ENCODE measurements at places on chromosomes 11 and 22. TPM values are rescaled to one million over a fixed set of nuclear protein-coding genes. Genes with fewer than 3 reads are reported as not detected.

- DNase-seq, result no peak
Measured at GRCh38 chr11:118000067-118000849, 14.1 kb downstream of the IL10RA start.

- DNase-seq, result no peak
Measured at GRCh38 chr22:32620992-32621391, 146.4 kb downstream of the FBXO7 start.

DNA sequence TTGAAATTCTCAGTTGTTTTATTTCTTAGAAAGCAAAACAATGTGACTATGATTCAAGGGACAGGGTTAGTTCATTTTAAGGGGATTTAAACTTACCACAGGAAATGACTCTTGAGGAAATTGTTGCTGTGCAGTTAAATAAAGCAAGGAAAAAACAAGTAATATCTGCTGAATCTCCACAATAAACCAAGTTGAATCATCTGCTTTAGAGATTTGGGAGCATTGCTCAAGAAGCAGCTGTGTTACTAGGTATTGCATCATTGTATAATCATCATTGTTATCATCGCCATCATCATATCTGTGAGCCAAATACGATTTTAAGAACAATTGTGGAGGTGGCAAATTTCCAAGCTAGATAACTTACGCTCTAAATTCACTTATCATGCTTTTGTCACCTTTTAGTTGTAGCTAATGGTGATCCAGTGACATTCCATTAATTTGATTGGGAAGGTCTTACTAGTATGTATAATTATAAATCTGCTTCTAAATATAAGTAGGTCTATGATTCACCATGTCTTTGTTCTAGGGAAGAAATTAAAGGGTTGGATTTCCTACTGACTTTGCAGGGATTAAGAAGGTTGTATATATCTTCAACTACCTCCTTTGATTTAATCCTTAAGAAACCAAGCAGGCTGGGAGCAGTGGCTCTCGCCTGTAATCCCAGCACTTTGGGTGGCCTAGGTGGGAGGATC lies 19.9 kb downstream of the MMP10 start:
- no peak for DNase-seq

- no peak for DNase-seq
Measured at GRCh38 chr11:55852141-55852540, 13.6 kb downstream of the OR5D16 start.

GRCh38 chr22:37166675-37167066 lies 17.0 kb upstream of the IL2RB start:
- DNase-seq, result peak; percentile 59

DNA sequence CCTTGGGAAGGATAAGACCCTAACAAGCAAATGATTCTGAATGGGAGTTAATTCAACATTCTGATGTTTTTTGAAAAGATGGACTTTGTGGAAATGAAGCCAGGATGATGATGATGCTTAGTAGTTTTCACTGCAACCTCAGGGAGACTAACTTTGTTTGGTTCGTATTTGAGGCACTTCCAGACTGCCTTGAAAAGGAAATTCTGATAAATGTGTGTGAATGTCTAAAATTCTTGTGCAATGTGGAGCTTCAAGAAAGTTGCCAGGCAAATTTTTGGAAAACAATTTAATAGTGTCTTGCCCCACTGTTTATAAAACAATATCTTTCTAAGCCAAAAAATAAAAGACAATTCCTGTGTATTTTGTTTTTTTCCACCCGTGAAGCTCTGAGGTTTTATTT lies 11.2 kb upstream of the NAV2 start:
- no peak for DNase-seq

DNA sequence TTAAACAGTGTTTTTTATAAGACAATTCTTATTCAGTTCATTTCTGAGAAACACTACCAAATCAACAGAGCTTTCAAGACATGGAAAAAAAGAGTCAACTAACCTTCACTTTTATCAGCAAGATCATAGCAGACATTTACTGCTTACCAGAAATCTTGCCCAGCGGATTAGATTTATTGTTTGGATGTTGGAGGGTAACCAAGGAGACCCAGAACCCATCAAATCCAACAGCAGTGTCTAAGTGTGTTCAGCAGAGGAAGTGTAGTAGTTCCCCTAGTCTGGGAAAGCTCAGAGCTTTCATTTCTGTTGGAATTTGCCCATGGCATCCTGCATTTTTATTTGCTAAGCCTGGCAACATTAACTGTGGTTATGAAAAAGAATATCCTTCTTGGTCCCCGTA lies 2.4 kb upstream of the PGM2L1 start:
- DNase-seq, result no peak

DNA sequence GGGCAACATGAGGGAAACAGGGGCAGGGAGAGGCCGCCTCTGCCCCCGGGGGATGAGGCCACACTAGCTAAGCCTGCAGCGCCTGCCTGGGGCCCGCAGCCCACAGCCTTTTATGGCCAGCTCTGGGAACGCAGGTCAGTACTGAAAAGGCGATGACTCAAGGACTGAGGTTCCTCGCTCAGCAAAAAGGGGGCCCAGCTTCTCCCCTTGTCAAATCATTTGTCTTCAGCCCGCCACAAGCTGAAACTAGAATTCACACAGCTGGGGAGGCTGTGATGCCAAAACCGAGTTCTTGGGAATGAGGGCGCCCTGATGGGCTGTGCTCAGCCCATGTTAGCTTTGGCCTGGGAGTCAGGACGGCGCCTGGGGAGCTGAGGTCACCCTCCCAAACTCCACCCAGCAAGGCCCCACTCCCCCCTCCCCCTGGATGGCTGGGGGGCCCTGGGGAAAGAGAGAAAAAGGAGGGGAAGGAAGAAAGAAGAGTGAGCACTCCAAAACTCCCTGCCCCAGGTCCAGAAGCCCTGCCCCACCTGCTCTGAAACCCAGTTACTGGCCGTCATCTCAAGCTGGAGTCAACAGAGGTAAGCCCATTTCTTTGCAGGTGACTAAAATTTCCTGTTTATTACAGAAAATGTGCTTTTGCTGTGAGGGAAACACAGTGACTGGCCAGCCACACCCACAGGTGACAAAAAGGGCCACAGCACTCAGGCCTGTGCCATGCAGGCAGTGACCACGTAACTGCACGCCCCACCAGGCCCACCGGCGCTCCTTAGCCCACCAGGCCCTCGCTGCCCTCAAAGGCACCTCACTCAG lies 13.7 kb downstream of the EHD1 start:
- no peak for DNase-seq

- DNase-seq, result no peak
Measured at GRCh38 chr11:43786016-43786415, 94.6 kb upstream of the ALKBH3 start.

- no peak for DNase-seq
Measured at GRCh38 chr11:131036514-131036913, 120.2 kb upstream of the SNX19 start.

GRCh38 chr11:18280438-18281045 lies 14.5 kb downstream of the SAA1 start:
- no peak for DNase-seq

- DNase-seq, result no peak
Measured at GRCh38 chr22:45196926-45197605, 33.3 kb downstream of the NUP50 start.

DNA sequence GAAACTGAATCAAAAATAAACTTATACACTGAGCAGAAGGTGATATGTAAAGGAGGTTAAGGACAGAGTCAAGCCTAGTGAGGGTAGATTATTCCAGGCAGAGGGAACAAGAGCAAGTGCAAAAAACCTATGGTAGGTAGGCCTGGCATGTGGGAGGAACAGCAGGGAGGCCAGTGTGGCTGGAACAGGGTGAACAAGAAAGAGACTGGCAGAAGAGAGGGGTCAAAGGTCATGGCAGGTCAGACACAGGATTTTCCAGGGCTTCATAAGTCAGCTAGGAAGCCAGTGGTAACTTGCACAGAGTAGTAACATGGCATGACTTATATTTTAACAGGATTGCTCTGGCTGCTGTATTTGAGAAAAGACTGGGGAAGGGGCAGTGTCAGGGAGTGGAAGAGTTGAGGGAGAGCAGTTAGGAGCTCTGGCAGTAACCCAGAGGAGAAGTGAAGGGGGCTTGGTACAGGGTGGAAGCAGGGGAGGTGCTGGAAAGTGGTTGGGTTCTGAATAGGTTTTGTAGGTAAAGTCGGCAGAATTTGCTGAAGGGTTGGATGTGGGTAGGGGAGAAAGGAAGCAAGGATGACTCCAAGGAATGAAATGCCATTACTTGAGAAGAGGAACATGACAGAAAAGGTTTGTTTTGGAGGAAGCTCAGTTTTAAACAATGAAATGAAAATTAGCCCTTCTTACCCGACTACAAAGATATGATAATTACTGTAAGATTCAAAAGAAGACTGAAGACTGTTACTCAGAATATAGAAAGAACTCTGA lies 86.2 kb downstream of the ZNRF3 start:
- DNase-seq, result no peak

DNA sequence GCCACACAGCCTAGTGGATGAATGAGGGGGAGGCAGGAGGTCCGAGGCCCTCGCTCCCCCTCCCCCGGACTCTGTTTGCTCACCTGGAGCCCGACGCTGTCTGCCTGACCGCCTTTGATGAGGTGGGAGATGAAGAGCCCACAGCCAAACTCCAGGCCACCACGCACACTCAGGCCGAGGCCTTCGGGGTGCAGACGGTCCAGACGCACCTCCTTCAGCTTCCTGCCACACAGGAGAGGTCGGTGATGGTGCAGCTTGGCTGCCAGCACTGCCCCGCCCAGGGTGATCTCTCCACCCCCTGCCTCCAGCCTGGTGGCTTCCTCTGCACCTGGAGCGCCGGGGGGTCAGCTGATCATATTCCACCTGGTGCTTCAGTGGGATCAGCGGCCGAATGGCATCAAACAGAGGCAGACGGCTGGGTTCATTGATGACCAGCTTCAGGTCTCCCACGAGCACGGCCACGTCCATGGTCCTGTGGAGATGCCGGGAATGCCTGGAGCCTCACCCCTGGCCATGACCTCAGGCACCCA lies 13.1 kb downstream of the USH1C start:
- DNase-seq, result no peak

- no peak for DNase-seq
Measured at GRCh38 chr22:19110646-19111045, 11.6 kb downstream of the DGCR2 start.

- DNase-seq, result no peak
Measured at GRCh38 chr22:46542011-46542985, 4.9 kb upstream of the CELSR1 start.

DNA sequence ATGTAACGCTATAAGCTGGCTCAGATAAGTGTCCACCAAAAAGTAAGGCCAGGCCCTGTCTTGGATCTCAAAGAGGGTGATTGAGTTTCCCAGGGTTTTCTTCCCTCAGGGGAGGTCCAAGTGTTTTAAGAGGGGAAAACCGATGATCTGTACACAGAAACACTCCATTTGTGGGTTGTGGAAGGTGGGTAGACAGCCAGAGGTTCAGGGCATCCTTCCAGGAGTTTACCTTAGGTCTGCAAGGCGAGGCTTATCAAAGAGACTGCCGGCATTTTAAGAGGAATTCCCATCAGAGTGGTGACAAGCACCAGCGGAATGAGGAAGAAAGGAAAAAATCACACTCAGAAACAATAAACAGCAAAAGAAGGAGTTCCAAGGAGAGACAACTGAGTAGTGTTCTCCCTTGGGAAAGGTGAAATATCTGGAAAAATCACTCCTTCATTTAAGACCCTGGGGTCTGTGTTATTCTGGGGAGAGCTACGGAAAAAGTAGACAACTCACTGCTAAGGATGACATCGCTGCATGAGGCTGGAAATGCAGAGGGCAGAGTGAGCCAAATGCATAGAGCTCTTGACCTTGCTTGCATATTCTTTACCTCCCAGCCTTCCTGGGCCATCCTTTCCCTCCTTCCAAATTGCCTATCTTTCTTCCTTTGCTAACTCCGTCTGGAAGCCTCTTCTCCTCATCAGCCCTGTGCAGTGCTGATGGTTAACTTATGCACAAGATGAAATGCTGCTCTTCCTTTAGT lies 22.1 kb upstream of the MMP7 start:
- DNase-seq, result no peak

- DNase-seq, result no peak
Measured at GRCh38 chr11:7672276-7672959, 882 bp downstream of the CYB5R2 start.

Gene TANGO2
- polyA plus RNA-seq, result 14.6 TPM

Gene SLC1A2
- polyA plus RNA-seq, result 0.52 TPM

Gene PYGM
- 2.3 TPM for polyA plus RNA-seq

Gene TLCD5
- 16.7 TPM for polyA plus RNA-seq

Gene FAT3
- 10.1 TPM for polyA plus RNA-seq

Gene FGF3
- not detected for polyA plus RNA-seq

Gene NAALAD2
- polyA plus RNA-seq, result 29.0 TPM

Gene CYB5R2
- 27.6 TPM for polyA plus RNA-seq

Gene TMEM132A
- 56.2 TPM for polyA plus RNA-seq

Gene SCGB1A1
- not detected for polyA plus RNA-seq

Gene H19
- 3,460 TPM for polyA plus RNA-seq
